NCI-H1048 (cell line): ENCODE measurements at places on chromosomes 12 and 14.

GRCh38 chr12:111444314-111444924 is 38.7 kb downstream of the SH2B3 start:
- no peak for DNase-seq

- no peak for DNase-seq
These were observed 220.2 kb upstream of the CPNE8 start for GRCh38 chr12:39125566-39125965.

DNA sequence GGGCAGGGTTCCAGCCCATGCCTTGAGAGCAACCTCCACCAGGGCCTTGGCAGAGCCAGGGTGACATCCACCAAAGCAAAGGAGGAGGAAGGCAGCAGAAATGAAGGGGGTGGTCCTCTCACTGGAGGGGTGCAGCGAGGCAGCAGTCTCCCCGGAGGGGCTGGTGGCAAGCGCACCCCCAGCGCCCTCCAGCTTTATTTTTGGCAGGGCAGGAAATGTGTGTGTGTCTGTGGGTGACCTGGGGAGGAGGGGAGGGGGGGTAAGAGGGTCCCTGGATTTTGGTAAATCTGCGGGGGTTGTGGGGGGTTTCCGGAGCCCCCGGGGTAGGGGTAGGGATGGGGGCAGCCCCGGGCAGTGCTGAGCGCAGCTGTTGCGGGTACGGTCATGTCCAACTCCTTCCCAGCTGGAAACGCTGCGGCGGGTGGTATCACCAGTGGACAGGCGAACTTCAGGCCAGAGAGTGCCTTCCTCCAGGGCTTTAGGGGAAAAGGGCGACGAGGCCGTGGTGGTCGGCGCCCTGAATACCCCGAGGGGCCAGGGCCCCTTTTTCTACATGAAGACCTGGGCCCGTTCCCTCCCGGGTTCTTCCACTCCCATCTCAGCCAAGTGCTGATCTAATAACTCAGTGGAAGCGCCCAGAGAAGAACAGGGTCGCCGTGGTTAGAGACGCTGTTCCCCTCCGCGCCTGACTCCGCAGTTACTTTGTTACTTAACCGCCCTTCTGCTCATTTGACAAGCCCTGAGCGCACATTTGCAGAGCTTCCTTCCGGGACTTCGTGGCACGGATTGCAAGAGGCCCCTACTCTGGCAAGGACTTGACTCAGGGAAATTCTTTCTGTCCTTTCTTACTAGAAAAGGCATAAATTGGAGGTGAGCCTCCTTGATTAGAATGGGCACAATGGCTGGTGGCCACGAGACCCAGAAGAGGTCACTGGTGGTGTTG is 55.2 kb downstream of the FOS start:
- DNase-seq = no peak

GRCh38 chr14:101813171-101813759 is 51.8 kb downstream of the PPP2R5C start:
- DNase-seq = no peak

- no peak for DNase-seq
These were observed 59.5 kb upstream of the FUT8 start for GRCh38 chr14:65352964-65353530.

GRCh38 chr14:87108726-87109125 is 884.3 kb downstream of the GALC start:
- DNase-seq = no peak

- no peak for DNase-seq
These were observed 84.9 kb downstream of the SRGAP1 start for GRCh38 chr12:63929426-63929825.
